Ascending aorta (tissue), 2 donors: ENCODE measurements at places on chromosomes 5 and 9. TPM values are rescaled to one million over a fixed set of nuclear protein-coding genes. Genes with fewer than 3 reads are reported as not detected.

PPIC gene
- 29.3 TPM for total RNA-seq

SELENOP gene
- total RNA-seq, result 119 TPM

GLRA1 gene
- not detected for total RNA-seq

ZNF454 gene
- total RNA-seq, result 2.8 TPM

PCDHA12 gene
- not detected for total RNA-seq

PCDHB3 gene
- 1.1 TPM for total RNA-seq

C9 gene
- total RNA-seq, result 0.96 TPM

SLC6A19 gene
- total RNA-seq, result not detected

LCP2 gene
- 9.3 TPM for total RNA-seq

HK3 gene
- 4.4 TPM for total RNA-seq

CNTNAP3 gene
- 9.0 TPM for total RNA-seq

SPTLC1 gene
- total RNA-seq, result 48.0 TPM

ENHO gene
- not detected for total RNA-seq

HEMGN gene
- total RNA-seq, result not detected

CCDC112 gene
- 10.4 TPM for total RNA-seq

MUSK gene
- not detected for total RNA-seq

TMEM250 gene
- total RNA-seq, result 80.3 TPM

GAS1 gene
- 605 TPM for total RNA-seq

ACSL6 gene
- 7.6 TPM for total RNA-seq

LAMC3 gene
- total RNA-seq, result 1.6 TPM

PCDHB7 gene
- 7.6 TPM for total RNA-seq

UNC13B gene
- total RNA-seq, result 26.5 TPM

STPG3 gene
- total RNA-seq, result not detected

NUTM2F gene
- total RNA-seq, result not detected

LHX2 gene
- total RNA-seq, result not detected

PRRX2 gene
- 112 TPM for total RNA-seq

UIMC1 gene
- 32.5 TPM for total RNA-seq

PCDHA3 gene
- not detected for total RNA-seq
